ENCODE measurements at places on chromosomes 12 and 14.

DNA sequence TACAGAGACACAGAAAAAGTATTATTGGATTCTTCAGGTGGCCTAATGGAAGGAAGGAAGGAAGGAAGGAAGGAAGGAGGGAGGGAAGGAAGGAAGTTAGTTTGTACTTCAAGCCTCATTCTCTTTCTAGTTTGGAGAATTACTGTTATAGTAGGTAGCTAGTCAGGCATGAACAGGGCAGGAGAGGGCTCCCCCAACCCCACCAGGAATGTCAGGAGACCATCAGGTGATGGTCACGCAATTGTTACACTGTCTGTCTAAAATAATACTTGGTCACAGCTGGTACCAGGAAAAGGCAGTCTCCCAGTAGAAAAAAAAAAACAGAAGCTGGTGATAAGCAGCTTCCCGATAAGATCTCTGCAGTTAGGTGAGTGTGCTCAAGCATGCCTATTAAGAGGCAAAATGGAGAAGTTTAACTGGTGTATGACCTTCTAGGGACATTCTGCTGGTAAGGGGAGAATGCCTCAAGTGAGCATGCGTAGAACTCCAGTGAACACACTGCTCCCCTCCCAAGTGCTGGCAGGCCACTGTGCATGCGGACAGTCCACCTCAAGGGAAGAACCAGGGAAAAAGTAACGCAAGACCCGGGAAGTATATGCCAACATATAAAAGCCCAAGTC lies 358.4 kb upstream of the SOX5 start:
- no peak for DNase-seq

DNA sequence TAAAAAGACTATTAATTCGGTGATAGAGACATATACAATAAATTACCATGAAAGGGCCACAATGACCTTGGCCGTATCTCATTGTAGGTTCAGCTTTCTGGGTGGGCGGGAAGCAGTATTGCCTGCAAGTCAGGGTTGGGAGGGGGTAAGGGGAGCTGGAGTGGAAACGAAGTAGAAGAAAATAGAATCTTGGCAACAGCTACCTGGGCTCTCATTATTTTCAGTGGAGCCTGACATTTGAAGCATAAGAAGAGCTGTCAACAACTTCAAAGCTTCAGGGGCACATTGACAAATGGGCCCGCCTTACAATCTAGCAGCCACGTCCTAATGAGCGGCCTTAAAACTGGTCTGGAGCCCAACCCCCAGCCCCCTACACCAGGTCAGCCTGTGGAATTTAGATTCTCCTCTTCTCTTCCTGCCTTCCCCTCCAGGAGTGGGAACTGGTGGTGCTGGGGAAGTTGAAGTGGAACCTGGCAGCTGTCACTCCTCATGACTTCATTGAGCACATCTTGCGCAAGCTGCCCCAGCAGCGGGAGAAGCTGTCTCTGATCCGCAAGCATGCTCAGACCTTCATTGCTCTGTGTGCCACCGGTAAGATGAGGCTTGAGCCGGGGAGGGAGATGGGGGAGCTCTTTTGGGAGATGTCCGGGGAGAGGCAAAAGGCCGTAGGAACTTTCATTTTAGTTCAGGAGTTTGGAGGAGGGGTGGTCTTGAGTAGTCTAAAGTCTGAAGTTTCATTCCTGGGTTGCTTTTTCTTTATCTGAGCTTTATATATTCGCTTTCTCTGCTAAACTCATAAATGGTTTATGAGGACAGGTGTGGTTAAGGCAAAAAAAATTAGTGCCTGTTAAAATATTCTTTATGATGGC lies 5.0 kb downstream of the CCND2 start:
- no peak for DNase-seq

DNA sequence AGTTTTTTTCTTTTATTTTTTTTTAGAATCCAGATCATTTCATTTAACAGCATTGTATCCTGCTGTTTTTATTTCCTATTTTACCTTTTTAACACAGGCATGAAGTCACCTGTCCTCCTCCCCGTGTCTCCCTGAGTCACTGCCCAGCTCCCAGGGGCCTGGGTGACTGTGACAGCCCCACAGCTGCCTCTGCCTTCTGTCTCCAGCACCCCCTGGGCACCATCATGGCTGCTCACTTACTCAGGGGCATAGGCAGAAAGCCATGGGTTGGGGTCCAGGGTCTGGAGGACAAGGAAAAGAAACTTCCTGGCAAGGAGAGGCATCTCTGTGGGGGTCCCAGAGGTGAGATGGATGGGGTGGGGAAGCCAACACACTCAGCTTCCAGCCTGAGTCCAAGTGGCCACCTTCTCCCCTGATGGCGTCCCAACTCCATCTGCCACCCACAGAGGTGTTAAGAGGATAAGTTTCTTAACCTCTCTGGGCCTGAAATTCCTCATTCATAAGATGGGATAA lies 25.3 kb downstream of the TMEM63C start:
- DNase-seq, result no peak

DNA sequence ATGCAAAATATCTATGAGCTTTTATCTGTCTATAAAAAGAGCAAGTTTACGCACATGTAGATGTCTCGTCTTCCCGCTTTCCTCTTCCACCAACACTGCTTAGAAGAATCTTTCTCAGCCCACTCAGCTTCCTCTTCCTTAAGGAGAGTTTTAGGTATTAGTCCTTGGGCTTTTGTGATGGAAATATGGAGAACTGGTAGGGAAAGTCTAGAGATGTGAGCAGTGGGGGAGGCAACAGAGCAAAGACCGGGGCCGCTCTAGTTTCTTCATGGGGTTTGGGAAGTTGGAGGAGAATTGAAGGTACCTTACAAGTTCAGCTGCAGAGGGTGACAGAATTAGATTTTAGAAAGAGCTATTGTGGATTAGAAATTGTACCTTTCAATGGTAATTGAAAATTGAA lies 56.3 kb upstream of the CPNE8 start:
- DNase-seq, result no peak

GRCh38 chr12:98297538-98297937 lies 217.9 kb upstream of the TMPO start:
- no peak for DNase-seq

- DNase-seq, result no peak
Measured at GRCh38 chr14:105381446-105382342, 16.6 kb upstream of the TEX22 start.

DNA sequence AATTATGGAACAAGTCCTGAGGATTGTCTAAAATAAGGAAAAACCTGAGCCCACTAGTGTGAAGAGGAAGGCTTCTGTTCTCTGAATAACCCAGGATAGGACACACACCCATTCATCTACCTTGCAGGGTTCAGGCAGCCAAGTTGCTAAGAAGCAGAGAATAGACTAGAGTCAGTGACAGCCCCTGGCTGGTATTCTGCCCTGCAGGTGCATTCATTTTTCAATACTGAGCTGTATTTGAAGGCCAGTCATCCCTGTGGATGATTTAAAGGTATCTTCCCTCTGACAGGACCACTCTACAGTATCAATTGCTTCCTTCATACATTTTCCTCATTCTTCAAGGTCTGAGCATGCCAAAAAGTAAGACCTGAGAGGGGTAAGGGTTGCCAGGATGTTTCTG lies 22.9 kb downstream of the WNT5B start:
- no peak for DNase-seq

DNA sequence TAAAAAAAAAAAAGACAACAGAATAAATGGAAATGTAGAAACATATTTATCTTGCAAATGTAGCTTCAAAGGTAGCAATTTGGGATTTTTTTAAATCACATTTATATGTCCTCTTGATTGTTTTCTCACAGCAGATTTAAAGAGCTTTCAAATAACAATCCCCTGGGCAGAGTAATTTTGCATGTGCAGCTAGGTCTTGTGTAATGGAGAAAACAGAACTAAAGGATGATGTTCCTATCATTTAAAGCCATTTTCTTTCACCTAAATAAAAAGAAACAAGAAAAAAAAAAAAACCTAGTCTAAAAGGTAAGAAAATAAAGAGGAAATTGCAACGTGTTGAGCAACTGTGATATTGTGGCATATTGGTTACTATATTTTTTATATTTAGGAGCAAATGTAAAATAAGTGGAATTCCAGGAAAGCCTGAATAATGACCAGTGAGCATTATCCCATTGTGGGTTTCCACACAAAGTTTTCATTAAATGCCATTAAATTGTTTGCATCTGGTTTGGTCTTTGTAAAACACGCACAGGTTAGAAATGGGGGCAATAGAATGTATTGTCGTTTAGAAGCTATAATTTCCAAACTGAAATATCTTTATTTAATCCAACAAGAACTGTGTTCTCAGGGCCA lies 215.6 kb downstream of the SLC6A15 start:
- no peak for DNase-seq

Measured in stimulated activated CD4-positive, alpha-beta T cell treated with anti-CD3 and anti-CD28 coated beads, Interleukin-4, amount 100 ng/mL, for 48 hours (primary cell).